ENCODE measurements at places on chromosomes 1 and 21. TPM values are rescaled to one million over a fixed set of nuclear protein-coding genes. Genes with fewer than 3 reads are reported as not detected.

Gene MSH4
- total RNA-seq, result 0.75 TPM

Gene CCDC181
- 2.0 TPM for total RNA-seq

DNA sequence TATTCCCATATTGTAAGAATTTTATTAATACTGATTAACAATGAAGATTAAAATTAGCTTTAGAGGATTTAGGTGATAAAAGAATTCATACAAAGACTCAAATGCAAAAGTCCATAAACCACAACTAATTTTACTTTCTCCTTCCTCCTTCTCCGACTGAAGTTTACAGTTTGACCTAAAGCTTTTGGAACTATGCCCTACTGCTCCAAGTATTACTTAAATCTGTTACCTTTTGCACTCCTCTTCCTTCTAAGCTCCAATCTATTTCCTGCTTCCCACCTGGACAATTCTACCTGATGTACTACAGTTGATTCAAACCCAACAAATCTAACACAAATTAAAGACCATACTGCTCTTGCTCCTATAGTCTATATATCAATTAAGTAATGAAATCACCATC lies 36.3 kb downstream of the ANKRD13C start:
- no peak for DNase-seq

DNA sequence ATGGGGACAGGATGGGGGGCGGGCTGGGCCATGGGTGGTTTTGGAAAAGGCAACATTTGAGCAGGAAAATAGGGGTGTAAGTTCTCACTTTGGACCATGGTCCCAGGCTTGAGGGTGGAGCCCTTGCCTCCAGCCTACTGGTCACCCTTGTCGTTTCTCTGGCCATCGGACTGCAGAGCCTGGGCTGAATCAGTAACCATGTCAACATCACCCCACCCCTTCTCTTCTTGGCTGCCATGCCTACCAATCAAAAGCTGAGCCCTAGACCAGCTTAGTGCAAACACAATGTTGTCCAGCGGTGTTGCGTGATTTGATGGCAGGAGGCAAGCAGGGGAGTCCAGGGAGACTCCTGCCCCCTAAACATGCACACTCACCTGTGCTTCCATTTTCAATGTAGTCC lies 231.0 kb upstream of the KAZN start:
- no peak for DNase-seq

DNA sequence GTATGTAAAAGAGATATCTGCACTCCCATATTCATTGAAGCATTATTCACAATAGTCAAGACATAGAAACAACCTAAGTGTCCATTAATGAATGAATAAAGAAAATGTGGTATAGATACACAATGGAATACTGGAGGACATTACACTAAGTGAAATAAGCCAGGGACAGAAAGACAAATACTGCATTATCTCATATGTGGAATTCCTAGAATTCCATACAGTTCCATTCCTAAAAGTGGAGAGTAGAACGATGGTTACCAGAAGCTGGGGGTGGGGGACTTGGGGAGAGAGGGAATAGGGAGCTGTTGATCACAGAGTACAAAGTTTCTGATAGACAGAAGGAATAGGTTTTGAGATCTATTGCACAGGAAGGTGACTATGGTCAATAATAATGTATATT lies 7.4 kb downstream of the TMED5 start:
- DNase-seq, result no peak
